Activated CD4-positive, alpha-beta memory T cell treated with anti-CD3 and anti-CD28 coated beads for 36 hours (primary cell): ENCODE measurements at places on chromosomes 11 and 22.

DNA sequence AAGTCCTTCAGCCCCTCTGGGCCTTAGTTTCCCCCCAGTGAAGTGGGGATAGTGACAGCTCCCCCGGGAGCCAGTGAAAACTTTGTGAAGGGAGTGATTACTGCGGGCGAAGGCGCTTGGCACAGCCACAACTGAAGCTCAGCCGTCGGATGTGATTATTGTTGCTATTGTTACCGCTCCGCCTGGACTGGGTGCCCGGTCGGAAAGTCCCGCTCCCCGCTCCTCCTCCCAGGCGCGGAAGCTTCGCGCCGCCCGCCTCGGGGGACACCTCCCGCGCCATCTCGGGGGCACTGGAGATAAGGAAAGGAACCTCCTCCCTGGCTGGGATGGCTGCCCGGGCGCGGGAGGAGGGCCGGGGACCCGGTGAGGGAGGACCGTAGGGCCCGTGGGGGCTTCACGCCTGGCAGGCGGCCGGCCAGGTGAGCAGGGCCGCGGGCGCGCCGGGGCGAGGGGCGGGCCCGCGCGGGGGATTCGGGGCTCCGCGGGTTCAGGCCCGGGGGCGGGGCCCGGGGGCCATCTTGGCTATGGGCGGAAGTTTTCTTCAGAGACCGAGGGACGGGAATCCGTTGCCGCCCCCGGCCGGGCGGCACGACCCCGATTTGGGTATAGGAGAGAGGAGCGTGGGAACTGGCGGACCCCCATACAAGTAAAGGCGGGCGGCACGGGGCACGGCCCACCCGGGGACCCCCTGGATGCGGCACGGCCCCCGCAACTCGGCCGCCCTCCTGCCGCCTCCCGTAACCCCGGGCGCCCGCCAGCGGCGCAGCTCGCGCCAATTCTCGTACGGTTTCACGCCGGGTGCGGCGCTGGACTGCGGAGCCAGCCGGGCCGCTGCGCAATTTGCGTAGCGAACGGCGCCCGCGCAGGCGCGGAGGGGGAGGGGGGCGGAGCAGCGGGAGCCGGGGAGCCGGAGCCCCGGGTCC is at the start of gene GPR137:
Gene GPR137 (plus strand): TSS at position 887 of the 923 bp plus-strand sequence. CDS start 677 bp downstream, outside the sequence.
- peak; percentile 91 for DNase-seq

- no peak for DNase-seq
Observed at GRCh38 chr11:47144541-47144940, 32.1 kb downstream of the ARFGAP2 start.

DNA sequence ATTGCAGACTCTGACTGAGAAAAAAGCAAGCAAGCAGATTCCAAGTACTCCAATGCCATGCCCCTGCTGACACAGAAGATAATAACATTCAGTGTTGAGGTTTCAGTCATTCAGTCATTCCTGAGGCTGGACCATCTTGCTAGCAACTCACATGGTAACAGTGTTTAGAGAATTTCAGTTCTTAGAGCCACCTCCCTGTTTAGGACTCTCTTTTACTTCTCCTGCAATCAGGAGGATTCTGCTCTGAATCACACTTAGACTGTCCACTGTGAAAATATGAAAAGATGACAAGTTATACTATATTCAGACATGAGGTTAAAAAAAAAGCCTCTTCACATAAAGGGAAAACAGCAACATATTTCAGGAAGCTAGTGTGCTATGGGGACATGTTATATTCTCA is 183.9 kb upstream of the CTSC start:
- DNase-seq = no peak

DNA sequence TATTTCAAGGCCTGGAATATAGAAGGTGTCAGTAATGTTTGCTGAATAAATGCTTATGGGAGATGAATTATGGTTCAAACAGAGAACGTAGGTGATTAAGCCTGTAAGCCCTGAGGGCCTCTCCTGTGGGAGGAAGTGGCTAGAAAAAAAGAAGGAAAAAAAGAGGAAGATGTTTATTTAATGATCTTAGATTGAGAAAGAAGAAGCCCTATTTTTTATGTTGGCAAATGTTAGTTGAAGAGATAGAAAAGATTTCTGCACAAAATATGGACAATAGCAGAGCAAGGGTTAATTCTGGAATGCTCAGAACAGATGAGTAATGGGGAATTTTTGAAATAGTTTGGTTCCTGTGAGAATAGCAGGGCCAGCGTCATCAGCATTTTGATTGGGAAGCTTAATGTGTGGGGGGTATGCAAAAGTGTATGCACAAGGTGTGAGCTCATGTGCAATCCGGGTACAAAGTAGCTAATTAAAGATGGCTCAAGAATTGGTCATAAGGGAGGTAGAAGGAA is 95.7 kb downstream of the TEAD1 start:
- no peak for DNase-seq

GRCh38 chr11:88603091-88603867 is 265.7 kb upstream of the CTSC start:
- DNase-seq = no peak
